ENCODE measurements at places on chromosomes 5 and 9.

DNA sequence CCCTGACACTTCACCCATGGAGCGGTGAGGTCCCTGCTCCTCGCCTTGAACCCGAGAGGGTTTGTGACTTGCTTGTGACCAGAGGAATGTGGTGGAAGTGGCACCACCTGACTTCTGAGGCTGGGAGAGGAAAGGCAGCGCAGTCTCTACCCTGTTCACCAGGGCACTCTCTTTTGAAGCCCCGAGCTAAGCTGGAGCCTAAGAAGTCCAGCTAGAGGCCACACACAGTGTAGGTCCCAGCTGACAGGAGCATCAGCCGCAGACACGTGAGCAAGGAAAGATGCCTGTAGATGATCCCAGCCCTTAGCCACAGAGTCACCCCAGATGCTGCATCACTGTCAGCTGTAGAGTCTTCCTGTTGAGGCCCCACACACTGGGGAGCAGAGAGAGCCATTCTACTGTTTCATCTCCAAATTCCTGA is 1.7 kb upstream of the ANGPTL2 start:
- DNase-seq = no peak

- no peak for DNase-seq
Observed at GRCh38 chr9:36924757-36925432, 109.2 kb downstream of the PAX5 start.

GRCh38 chr9:18250053-18250452 is 223.9 kb upstream of the ADAMTSL1 start:
- DNase-seq = no peak

GRCh38 chr9:22244139-22245011 is 202.2 kb upstream of the DMRTA1 start:
- no peak for DNase-seq

DNA sequence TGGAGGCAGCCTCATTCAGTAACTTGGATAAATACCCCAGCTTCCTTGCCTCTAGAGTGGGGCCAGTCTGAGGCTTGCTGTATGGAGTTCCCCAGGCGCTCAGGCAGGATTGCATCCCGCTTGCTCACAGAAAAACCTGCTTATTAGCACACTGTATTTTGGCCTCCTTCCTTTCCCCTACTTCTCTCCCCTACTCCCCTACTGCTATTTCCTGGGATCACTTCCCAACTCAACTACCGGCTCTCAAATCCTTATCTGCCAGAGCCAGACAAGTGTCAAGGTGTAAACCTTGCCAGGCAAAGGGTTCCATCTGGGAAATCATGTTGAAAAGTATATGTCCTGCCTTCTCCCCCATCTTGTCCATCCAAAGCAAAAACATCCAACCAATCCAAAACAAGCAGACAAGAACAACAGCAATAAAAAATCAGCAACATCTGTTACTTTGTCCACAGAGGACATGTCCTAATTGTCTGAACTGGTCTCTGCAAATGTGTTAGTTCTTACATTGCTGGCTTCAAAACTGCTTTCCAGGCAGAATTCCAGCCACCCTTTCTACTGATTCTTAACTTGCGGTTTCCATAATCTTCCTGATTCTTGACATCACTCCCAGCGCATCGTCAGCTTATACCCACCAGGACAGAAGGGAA is 164.1 kb upstream of the SEMA6A start:
- DNase-seq = no peak

GRCh38 chr9:102911185-102911584 is 83.9 kb upstream of the CYLC2 start:
- no peak for DNase-seq

GRCh38 chr5:159311063-159311462 is 19.2 kb downstream of the IL12B start:
- no peak for DNase-seq

DNA sequence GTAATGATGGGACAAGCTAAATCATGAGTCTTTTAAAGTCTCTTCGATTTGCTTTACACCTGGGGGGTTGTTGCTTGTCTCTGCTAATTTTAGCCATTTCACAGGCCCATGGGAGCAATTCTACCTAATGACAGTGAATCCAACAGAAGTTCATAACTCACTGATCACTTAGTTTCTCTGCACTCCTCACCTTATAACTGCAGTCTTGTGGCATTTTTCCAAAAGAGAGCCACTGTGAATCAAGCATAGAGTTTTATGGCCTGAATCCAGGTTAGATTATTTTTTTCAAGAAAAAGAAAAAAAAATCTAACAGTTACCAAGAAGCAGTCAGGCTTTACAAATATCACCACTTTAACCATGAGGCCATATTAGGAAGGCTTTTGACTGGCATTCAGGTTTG is 1.5 kb upstream of the IL7R start:
- DNase-seq = no peak

DNA sequence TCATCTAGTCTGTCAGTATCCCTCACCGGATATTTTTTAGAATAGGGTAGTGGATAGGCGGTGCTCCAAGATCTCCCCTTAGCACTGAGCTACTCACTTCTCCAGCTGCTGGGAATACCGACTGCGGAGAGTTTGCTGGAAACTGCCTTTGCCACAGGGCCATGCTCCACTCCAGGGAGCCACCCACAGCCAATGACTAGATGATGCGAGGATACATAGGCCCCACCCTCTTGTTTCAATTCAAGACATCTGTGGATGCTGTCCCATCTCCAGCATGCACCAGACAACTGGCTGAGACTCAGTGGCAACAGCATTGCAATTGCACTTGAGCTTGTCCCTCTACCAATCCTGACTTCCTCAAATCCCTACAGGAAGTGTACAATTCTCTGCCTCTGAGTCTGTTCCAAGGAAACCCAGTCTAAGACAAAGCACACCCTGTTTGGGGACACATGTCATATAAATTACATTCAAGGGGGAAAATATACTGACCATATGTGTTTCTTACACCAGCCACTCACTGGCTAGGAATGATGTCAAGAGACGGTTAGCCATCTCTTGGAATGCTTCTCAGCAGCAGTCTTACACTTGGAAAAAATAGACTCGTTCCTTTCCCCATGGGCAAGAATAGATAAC is 312.6 kb upstream of the KIF2A start:
- no peak for DNase-seq

GRCh38 chr5:127586066-127586770 is 62.7 kb upstream of the CTXN3 start:
- DNase-seq = no peak

DNA sequence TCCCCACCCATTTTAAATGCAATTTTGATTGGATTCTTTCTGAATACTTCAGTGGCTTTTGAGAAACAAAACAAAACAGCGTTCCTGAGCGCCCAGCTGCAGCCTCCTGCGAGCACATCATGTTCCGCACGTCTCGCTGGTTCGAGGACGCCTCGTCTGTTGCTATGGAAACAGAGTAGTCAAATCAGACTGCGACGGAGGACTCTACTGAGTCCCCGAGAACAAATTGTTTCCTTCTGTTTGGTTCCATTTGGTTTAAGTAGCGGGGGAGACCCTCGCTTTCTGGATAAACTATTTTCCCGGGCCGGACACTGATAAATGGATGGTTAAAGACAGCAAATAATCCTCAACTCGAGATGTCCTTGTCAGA is 69.0 kb downstream of the SLC28A3 start:
- DNase-seq = peak; percentile 32

GRCh38 chr9:8858596-8859161 is 1059.1 kb upstream of the DMAC1 start:
- DNase-seq = peak; percentile 15

- no peak for DNase-seq
Observed at GRCh38 chr5:158752656-158752973, 347.1 kb downstream of the EBF1 start.

DNA sequence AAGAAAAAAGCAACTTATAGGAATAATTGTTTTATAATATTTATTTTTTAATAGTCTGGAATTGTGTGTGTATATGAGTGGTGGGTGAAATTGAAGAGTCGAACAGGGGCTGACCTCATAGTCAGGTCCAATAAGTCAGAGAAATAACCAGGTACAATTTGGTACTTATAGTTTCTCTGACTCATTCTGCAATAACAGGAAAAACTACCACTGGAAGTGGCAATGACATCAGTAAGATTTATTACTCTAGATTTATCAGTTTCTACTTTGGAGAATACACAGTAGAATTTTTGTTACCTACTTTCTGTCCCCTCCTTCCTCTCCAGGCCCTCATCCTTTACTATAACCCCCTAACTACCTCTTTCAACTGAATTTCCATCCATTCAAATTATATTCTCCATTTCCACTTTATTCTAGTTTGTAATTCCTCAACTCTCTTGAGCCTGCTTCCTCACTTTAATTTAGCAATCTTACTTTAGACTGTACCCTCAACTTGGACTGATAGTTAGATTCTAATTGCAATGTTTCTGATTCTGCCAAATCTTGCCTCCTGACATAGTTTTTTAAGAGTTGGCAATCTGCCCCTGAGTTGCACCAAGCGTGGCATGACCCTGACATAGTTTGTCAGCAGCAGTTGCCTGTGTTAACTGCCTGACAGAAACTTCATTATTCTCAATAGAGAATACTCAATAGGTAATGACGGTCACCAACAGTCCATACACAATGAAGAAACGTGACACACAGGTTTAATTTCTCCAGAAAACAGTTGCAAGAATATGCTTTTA is 475.3 kb upstream of the RIOK2 start:
- DNase-seq = no peak

DNA sequence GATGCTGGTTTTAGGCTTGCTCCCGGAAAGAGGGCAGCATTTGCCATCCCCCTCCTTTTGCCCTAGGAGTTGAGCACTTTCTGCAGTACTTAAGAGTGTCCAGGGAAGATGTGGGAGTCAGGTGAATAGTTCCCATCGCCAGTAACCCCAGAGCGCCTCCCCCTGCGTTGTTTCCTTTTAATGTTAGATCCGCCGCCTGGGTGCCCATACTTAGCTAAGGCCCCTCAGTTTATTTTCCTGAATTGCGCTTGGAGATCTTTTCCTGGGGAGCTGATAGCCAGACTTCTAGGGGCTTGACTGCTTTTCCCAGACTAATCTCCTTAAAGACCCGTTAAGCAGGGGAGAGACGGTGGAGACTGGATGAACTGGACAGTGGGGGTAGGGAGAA is 377 bp upstream of the PCDHAC2 start:
- DNase-seq = no peak

GRCh38 chr5:100647461-100648230 is 112.5 kb downstream of the FAM174A start:
- no peak for DNase-seq

- DNase-seq = no peak
Observed at GRCh38 chr5:153964191-153964879, 74.4 kb downstream of the FAM114A2 start.

GRCh38 chr5:72503888-72504491 is 3.2 kb downstream of the ZNF366 start:
- DNase-seq = no peak

GRCh38 chr5:118257066-118257465 is 731.3 kb downstream of the DTWD2 start:
- no peak for DNase-seq

DNA sequence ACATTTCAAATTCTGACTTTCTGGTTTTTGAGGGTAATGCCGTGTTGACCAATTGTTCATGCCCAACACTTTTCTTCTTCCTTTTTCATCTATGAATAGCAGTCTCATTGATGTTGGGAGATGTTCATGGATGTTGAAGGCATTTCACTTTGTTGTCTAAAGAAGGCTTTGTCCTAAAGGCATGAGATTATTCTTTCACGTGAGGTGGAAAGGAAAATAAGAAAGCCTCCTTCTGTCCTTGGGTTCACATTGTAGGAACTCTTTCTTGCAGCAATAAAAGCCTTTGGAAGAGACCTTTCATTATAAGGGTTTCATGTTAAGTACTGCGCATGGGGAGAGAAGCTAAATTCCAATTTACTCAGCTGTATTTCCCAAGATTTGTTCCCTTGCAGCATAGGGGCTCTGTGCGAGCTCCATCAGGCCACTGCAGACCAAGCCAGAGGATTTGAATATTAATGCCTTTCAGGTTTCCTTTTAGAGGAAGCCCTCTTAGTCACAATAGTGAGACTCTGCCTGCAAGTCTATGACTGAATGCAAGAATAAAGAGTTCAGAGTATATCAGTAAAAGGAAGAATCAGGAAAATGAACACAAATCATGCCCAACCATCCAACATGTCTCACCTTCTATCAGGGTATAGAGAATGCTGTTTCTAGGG is 274.6 kb downstream of the TMEM38B start:
- DNase-seq = no peak

DNA sequence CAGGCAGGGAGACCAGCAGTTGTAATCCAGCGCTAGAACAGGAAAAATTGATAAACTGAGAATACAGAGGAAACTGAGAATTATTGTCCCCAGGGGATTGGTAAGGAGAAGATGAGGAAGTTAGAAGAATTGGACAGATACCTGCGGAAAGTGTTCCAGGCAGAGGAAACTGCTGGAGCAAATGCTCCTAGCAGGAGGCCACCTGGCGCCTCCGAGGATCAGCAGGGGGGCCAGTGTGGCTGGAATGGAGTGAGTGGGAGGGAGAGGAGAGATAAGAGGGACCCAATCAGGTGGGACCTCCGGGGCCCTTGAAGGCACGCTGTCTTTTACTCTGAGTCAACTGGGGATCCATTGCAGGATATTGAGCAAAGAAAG is 695 bp upstream of the ANXA6 start:
- DNase-seq = peak; percentile 38

GRCh38 chr9:101121836-101122399 is 93.4 kb downstream of the PLPPR1 start:
- no peak for DNase-seq

DNA sequence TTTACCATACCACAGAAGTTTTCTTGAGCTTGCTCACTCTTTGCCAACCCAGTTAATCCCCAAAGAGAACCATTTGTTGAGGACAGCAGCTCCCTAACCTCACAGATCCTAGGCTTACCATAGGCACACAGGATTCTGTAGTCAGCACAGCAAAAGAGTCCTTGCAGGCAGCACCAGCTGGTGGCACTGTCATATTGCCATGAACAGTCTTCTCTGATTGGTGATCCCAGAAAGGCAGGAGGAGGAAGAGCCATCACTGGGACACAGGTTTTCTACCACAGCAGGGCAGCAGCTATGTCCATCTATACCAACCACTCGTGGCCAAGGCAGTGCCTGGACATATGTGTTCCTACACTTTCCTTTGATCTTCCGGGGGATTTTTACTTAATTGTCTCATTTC is 297.1 kb upstream of the CD180 start:
- DNase-seq = peak; percentile 47

DNA sequence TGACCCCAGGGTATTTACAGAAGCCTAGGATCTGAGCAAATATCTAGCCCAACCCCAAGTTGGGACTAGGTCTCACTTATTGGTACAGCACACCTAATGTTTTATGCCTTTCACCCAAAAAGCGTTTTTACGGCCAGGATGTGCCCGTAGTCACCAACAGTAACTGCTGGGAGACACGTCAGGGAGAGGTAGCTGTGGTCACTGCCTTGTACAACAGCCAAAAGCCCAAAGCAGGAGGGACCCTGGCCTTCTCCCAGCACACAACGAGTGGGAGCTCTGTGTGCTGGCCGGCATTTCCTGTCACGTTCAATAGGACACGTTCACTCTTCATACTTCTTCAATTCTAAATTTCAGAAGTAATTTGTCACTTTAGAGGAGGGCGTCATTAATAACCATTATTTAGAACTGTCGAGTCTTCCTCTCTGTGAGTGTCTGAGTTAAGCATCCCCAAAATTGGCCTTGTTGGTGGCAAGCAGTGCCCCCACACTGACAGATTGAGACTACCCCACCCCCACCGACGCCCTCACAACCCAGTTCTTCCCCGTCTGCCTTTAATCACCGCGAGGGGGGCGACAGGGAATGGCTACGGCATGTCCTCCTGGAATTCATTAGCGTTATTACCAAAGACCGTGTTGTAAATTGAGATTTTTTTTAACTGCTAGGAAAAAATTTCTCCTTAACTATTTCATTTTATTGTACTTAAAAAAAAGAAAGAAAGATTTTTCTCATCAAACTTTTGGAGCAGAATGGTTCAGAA is 80.7 kb downstream of the MVB12B start:
- DNase-seq = no peak
